ENCODE measurements at places on chromosomes 7 and 10.

GRCh38 chr10:5497948-5498730 is 1.2 kb downstream of the CALML5 start:
- no peak for DNase-seq

DNA sequence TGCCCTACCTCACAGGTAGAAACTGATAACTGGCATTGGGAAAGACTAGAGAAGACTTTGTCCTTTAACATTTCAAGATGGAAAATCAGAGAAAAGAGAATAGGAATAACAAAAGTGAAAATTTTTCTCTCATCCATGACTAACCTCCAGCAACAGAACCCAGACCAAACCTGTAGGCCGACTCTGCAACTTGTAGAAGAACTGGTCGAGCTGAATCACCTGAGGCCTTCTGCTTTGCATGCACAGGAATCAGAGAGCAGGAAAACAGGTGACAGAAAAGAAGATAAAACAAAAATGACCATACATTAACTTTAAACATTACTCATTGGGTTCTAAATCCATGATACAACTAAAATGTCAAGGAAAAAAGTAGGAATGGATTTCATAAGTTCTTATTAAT is 137.1 kb downstream of the SLC25A13 start:
- no peak for DNase-seq

GRCh38 chr10:102001435-102002068 is 54.4 kb downstream of the ARMH3 start:
- DNase-seq: no peak

DNA sequence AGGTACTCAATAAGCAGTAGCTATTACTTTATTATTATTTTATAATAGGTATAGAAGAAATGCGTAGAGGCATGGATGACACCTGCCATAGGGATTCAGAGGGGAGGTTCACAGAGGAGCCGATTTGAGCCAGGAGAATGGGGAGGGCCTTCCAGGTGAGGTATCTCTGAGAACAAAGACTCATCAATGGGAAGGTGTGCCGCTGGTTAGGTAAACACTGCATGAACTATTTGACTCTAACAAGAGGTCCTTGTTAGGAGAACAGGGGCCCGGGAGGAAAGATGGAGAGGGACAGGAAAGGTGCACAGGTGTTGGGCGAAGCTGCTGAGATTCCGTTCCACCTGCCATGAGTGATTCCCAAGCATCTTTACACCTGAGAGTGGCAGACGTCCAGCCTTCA is 41.8 kb upstream of the TMEM273 start:
- DNase-seq: no peak

DNA sequence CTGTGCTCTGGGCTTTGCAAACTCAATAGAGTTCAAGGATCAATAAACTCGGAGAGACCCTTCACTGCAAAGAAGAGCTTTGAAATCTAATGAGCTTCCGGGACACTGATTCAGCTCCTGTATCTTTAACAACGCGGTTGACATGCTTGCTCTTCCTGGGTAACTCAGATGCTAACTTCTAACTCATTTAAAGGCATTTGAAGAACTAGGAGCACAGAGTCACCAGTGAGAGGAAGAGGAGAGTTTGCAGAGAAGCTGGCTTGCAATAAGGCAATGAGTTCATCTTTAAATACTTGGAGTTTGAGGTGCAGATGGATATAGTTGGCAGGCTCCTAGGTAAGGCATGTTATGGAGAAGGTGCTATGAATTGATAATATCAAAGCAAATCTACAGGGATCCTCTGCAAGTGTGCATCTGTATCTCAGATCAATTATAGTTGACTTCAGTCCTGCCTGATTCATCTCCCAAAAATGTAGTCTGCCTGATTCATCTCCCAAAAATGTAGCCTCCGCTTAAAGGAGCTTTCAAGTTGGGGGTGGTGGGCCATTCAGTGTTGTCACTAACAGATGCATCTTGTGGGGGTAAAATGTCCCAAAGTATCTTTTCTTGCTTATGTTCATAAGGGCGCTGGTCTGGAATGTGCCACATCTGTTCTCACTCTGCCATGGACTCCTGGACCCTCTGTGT is 182.5 kb upstream of the PRSS58 start:
- no peak for DNase-seq

- DNase-seq: no peak
Measured at GRCh38 chr7:117281562-117281961, 41.3 kb downstream of the WNT2 start.

DNA sequence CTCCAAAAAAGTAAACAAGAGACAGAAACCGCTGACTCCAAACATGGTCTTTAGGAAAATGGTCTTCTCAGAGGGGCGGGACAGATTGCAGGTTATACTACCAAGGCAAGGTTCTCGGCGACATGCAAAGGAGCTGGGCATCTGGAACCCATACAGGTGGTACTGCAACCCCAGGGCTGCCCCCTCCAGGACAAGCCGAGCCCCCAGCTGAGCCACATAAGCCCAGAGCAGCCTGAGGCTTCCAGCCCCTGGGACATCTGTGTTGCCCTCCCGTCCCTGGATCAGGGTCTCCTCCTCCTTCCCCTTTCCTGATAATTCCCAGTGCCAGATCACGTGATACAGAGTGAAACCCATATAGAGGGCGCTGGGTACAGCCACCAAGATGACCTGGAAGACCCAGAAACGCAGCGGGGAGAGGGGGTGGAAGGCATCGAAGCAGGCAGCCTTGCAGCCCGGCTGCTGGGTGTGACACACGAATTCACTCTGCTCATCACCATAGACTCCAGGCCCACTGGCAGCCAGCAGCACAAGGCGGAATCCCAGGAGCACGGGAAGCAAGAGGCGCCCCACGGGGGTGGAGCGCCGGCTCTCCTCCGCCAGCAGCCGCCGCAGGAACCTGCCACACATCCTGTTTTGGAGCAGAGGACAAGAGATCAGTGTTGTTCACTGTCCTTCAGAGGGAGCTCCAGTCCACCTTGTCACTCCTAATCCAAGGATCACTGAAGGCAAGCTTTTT is at the start of gene GJC3:
Gene GJC3, minus strand, starts transcription at position 627 of the 736 bp plus-strand sequence. Its CDS starts 0 bp downstream, at position 627.
- peak; percentile 57 for DNase-seq

DNA sequence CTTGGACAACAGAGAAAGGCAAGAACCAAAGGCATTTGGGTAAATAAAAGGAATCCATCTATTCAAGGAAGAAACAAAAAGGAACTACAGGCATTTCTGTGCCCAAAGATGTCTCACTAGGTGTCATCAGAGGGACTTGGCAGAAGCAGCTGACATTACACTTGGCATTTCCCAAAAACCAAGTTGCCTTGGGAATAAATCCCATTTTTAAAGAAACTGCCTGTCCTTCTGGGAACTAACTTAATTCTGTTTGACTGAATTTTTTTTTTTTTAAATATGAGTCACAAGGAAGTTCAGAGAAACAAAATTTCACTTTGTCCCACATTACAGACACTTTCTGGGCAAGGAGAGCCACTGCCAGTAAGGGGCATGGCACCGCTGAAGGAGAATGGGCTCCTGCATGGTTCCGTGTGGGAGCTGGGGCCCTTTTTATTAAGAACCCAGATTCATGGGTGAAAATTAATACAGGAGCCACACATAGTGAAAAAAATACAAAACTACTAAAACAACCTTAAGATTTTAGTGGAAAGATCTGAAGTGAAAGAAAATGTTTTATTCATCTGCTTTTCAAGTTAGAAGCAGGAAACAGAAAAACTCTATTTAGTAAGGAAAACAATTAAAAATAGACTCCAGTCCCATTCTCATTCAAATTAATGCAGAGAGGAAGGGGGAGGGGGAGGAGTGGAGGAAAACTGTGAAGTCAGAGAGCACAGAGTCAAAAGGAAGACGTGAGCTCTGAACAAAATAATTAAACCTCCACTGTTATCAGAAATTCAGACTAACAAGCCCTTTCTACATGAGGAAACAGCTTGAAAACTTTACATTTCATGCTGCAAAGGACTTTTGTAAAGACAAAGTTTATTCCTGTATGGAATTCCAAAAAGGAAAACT is 118.4 kb upstream of the PDLIM1 start:
- no peak for DNase-seq

GRCh38 chr7:46654546-46655443 is 733.7 kb upstream of the IGFBP3 start:
- no peak for DNase-seq

DNA sequence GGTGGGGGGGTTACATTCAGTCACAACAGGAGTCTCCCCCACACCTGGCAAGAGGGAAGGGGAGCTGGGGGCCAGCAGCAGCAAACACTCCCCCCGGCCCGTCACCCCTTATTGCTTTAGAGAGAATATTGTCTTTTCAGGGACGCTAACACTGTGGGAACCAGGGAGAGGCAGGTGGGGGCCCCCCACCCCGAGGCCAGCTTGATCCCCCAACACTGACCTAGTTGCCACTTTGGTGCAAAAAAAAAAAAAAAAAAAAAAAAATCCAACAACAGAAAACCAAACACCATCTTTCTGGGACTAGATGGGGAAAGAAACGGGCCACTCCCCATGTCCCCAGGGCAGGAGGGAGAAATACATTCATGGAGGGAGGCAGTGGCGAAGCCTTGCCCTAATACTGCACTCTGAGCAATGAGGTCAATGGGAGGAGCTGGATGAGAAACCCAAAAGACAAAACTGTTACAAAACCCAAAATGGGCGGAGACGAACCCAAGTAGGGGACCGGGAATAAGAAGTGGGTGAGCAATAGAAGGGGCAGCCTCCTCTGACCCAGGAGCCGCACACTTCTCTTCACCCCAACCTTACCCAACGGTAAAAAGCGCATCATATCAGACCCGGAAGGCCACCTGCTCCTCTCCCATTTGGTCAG is 6.5 kb downstream of the GNB2 start:
- DNase-seq: no peak

DNA sequence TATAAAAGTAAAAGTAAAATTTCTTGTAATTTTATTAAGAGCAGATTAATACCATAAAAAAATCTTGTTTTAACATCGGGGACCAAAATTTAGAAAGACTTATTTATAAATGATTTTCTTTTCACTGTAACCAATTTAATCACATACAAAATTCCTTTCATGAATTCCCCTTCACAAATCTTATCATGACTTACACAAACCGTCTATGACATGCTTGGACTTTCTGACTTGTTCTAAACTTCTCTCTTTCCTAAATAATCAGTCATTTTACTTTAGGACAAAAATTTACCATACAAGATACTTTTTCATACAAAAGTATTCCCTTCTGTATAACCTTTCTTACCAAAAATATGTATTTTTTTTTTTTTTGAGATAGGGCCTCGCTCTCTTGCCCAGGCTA is 9.3 kb downstream of the CROT start:
- DNase-seq: no peak

DNA sequence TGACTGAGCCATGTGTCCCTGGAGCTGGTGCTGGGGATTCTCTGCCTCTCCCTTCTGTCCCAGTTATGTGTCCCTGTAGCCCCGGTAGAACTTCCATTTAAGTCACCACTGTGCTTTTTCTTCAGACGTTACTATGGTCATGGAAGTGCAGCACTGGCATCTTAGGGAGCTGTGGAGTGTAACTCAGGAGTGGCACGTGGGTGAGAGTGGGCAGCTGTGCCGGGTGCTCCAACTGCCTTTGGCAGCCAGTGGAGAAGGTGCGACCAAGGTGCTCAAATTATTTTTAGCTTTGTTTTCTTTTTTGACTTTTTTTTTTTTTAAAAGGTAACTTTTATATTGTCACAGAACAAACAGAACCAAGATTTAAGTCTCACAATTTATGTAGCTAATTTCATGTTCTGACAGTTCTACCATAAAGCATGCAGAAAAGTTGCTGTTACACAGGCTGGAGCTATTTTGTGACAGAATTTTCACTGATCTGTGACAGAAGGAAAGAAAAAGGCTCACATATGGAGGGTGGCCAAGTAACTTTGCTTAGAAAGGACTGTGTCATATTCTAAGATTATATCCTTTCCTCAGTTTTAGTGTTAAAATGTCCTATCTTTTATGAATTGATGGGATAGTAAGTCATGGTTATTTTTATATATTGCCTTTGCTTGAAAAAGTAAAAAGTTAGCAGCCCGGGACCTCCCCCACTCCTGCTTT is 73.9 kb downstream of the SH2D4B start:
- no peak for DNase-seq

GRCh38 chr7:110852156-110852940 is 238.6 kb upstream of the LRRN3 start:
- DNase-seq: no peak

DNA sequence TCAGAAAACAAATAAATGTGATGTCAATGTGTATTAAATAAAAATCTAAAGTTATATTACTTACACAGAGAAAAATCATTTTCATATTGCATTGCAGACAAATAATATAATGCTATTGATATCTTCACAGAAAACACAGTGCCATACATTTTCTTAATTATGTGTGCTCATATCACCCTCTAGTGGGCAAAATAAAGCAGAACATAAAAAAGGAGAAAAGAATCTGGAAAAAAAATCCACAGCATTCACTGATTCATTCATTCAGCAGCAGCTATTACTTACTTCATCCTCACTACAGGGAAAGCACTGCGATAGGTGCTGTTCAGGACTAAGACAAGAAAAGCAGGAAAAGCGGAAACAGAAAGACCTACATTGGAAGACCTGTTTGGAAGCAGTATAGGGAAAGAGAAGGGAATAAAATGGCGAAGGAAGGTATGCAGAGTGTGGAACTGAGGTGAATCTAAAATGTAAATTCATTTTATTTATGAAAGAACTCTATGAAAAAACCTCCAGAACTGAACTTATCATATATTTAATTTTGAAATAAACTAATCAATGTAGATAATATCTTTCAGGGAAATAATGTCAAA is 73.2 kb downstream of the POT1 start:
- DNase-seq: peak; percentile 1

- no peak for DNase-seq
Measured at GRCh38 chr7:36062154-36062815, 90.8 kb upstream of the EEPD1 start.

DNA sequence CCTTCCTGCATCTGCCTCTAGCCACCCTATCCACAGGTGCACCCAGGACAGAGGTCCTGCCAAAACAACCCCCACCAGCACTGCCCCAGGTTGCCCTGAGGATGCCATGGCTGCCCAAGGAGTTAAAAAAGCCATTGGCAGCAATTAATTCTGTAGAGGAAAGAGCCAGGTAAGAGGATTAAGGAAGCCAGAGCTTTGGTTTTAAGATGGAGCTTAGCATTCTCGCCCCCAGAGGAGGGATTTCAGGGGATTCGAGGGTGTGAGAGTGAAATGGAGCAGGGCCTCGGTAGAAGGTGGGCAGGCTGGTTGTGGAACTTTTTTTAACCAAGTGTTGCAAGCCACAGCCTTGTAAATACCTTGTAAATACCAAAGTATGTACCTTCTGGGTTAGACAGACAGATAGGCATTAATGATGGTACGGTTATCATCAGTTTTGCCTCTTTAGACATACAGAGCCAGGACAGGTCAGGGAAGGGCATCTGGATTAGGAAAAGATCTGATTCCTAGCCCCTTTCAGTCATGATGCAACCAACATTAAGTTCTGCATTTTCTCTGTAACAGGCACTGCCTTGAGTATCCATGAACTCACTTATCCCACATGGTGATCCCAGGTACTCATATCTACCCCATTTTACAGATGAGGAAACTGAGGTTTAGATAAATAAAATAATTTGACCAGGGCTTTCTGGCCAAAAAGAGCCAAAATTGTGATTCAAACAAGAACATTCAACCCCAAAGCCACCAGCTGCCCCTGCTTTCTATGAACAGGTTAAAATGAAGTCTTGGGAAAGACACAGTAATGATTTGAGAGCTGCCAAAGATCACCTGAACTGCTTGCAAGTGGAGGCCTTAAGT is 120.7 kb upstream of the PPIF start:
- DNase-seq: no peak

GRCh38 chr7:7969306-7970236 is 975 bp downstream of the GLCCI1 start:
- peak; percentile 37 for DNase-seq
